Caudate nucleus (tissue), 63 donors: ENCODE measurements at places on chromosomes 1 and 21.

DNA sequence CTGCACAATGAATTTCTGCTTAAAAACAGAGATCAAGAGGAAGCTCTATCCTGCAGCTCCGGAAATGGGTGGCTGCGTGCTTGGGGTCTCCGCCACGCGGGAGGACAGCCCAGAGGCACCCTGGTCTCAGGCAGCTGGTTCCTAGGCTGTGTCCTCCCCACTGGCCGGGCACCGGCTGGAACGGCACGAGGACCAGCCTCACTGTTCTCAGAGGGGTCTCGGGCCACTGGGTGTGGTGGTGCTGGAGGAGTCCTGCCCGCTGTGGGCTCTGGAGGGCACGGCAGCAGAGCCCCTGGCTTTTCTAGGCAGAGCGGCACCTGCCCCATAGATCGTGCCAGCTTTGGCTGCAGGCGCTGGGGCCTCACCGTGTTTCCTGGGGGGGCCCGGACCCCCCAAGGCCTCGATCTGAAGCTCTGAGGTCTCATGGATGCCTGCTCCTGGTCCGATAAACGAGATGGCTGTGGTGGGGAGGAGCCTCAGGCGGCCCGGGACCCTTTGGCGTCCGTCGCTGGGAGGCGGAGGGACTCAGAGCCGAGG, 8.2 kb upstream of the RNF223 start:
- DNase-seq: no peak

- no peak for DNase-seq
These were observed 219.0 kb upstream of the HOOK1 start for GRCh38 chr1:59595774-59596173.

GRCh38 chr1:29414086-29414485, 177.8 kb downstream of the PTPRU start:
- DNase-seq: no peak

GRCh38 chr1:44673675-44674112, 587 bp downstream of the TMEM53 start:
- DNase-seq: no peak

- DNase-seq: no peak
These were observed 77.9 kb downstream of the ADARB1 start for GRCh38 chr21:45152265-45152746.

GRCh38 chr1:97898948-97899347, 21.9 kb downstream of the DPYD start:
- no peak for DNase-seq

DNA sequence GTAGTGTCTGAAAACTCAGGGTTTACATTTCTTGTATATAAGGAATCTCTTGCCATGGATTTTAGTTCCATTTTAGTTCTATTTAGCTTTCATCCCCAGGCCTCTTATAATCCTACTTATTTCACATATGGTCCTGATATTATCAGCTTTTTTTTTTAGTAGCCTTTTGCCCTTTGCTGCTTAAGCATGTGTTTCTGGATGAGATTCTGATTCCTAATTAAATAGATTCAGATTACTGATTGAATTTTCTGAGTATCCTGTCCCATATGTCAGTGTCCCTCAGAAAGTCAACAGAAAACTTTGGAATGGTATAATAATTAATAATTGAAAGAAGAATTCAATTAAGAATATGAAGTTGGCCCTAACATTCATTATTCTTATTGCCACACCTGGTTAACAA, 134.7 kb upstream of the HOOK1 start:
- no peak for DNase-seq

DNA sequence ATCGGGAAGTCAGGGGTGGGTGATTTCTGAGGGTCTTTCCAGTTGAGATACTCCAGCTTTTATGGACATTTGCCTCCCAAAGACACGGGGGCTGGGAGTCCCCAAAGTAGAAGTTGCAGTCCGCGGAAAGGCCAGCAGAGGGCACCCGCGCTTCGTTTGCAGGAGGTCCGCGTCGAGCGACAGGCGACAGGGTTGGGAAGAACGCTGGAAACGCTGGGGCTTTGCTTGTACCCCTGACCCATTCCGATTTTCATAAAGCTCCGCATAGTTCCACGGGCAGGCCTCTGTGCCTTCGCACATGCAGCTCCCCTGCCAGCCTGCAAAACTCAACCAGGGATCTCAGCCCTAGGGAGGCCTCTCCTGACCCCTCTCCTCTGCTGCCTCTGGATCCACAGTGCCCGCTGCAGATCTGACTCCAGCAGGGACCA, 44.2 kb upstream of the LAPTM5 start:
- DNase-seq: peak; percentile 78

GRCh38 chr1:91735266-91735845, 150.6 kb downstream of the TGFBR3 start:
- DNase-seq: no peak

GRCh38 chr1:91124290-91124985, 102.6 kb upstream of the ZNF644 start:
- no peak for DNase-seq

DNA sequence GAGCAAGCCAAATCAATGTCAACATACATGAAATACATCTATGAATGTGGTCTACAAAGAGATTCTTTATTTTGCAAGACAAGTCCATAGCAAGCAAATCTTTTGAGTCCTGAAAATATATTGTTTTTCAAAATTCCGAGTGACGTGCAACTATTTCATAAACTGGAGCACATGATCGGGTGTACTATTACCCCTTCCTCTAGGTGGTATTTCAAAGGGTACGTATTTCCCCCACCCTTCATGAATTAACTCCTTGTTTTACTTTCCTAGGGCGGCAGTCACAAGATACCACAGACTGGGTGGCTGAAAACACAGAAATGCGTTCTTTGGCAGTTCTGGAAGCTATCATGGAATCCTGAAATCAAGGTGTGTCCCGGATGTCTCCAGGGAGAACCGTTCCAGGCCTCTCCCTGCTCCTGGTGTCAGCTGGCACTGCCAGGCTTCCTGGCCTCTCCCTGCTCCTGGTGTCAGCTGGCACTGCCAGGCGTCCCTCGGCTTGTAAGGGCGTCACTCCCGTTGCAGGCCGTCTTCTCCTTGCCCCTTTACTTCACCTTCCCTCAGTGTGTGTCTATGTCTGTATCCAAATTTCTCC, 55.3 kb downstream of the RIPK4 start:
- DNase-seq: no peak

DNA sequence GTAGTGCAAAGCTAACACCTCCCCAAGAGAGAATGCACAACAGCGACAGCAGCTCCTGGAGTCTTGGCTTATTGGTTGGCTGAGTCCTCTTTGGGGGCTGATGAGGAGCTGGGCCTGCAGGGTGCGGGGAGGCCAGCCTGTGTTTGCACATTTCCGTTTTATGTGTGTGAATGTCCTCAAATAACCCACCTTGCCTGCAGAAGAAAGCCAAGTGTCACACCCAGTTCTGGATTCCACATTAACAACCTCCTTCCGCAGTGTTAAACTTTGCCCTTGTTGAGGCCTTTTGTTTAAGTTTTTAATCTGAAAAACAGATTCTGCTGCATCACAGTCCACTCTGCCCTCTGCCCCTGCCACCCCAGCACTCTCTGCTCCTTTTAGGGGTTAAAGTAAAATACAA, 274.5 kb downstream of the TM2D1 start:
- DNase-seq: no peak

- DNase-seq: peak; percentile 9
These were observed 28.3 kb upstream of the RAB3GAP2 start for GRCh38 chr1:220300442-220301121.
